Stimulated activated CD4-positive, alpha-beta T cell treated with anti-CD3 and anti-CD28 coated beads, Interleukin-2, amount 100 ng/mL, for 48 hours (primary cell): ENCODE measurements at places on chromosomes 1 and 21.

DNA sequence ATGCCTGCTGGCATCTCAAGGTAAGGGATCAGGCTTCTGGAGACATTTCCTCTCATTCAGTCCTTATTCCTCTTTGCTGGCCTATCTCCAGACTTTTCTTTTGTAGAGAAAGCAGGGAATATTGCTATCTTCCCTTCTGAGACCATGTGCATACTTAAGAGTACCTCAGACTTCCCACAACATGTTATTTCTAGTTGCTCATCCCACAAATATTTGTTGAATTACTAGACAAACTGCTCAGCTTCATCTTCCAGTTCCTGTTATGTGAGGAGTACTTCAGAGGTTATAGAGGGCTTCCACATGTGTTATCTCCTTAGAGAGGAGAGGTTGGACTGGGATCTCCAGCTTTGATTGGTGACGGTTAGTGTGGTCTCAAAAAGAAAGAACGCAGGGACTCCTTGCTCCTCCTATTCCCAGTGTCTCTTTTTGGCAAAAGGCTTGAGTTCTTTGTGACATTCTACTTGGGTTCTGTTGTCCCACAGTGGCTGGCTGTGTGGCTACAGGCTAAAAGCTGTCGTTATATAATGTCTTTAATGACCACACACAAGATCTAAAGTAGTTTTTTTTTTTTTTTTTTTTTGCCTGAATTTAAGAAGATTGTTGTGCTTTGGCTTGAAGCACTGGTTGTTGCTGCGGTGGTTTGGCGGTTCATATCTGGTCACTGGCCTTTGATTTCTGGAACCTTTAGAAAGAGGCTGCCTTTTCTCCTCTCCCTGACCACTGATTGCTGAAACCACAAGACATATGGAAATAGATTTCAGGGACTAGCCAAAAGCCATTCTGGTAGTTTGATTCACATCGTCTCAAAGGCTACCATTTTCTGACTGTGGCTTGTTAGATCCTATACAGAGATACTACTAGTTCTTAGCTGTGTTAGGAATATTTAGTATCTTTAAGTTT lies 78.7 kb downstream of the FGGY start:
- no peak for DNase-seq

GRCh38 chr1:218339267-218339831 lies 5.8 kb upstream of the TGFB2 start:
- no peak for DNase-seq

DNA sequence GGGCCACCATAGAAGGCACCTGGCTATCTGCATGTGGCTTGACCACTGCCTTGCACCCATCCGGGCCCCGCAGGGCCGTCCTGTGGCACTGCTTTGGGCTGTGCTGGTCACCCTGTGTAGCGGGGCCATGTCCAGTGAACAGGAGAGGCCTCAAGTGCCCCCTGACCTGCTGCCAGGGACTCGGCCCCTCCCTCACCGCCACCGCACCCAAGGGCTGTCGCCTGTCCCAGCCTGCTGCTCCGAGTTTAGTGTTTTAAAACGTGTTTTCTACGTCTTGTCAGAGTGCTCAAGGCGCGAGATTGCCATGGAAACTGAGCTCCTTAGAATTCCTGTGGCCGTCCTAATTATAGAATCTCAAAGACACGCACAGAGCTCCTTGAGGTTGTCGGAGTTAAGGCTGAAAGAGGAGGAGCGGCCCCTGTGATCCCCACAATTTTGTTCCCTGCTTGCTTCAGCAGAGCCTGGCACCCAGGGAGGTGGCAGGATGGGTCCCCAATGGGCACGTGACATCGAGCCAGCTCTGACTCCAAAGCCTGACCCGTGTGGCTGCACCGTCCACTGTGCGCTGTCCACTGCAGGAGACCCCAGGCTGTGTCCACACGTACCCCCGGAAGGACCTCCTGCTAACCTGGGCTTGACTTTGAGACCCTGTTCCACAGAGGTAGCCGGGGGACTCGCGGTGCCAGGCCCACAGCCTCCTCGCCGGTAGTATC lies 66.2 kb downstream of the FAAP20 start:
- no peak for DNase-seq

- DNase-seq, result no peak
Observed at GRCh38 chr1:24965571-24965930, 35.5 kb upstream of the RUNX3 start.

DNA sequence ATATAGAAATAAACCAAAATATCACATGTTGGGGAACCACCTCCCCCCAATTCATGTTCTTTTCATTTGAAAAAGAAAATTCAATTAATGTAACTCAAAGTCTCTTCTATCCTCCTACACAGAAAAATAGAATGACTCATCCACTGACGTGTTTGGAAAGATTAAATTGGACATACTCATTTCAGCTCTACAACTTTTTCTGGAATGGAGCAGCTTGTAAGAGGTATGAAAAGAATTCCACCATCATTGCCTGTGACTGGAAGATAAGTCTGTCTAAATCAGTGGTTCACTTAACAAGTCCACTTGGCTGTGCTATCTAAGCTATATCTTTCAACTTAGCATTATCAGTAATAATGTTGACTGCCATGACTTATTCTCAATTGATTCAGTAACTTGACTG lies 702.3 kb downstream of the BRINP3 start:
- DNase-seq, result no peak

DNA sequence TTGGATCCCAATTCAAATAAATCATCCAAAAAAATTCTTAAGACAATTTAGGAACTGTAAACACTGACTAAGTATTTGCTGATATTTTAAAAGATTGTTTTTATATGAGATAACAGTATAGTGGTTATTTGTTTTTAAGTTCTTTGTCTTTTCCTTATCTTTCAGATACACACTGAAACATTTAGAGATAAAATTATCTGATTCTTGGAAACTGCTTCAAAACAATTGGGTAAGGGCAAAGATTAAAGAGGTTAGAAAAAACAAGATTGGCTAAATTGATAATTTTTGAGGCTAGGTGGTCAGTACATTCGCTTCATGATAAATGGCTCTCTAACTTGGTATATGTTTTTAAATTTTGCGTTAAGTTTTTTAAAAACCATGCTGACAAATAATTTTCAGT lies 117.3 kb downstream of the PSMG1 start:
- no peak for DNase-seq

DNA sequence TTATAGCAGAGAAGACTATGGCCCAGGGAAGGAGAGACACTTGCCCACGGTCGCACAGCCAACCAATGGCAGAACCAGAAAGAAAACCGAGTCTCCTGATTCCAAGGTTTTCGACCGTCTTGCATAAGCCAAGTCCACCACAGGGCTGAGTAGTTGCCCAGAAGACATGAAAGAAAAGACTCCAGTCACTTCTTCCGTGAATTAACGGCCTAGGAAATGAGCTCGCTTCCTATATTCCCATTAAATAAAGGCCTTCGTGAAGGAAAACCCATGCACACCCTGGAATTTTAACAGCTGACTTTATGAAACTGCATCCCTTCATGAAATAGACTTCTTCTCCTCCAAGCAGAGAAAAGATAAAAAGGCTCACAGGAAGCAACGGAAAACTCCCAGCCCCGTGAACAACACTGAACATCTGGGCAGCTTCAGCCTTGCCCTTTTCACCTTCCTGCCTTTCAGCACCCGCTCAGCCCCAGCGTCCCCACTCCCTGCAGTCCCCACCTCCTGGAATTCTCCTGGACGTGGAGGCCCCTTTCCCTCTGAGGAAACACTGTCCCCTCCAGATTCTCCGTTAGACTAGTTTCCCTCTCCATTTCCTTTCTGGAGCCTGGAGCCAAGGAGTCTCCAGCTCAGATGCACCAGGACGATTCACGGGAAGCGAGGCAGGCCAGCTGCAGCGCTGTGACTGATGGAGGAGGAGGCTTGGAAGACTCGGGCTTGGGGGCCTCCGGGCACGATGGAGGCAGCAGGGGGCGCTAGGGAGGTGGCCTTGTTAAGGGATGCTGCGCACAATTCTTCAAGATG lies 2.7 kb upstream of the MYOC start:
- DNase-seq, result peak; percentile 84

DNA sequence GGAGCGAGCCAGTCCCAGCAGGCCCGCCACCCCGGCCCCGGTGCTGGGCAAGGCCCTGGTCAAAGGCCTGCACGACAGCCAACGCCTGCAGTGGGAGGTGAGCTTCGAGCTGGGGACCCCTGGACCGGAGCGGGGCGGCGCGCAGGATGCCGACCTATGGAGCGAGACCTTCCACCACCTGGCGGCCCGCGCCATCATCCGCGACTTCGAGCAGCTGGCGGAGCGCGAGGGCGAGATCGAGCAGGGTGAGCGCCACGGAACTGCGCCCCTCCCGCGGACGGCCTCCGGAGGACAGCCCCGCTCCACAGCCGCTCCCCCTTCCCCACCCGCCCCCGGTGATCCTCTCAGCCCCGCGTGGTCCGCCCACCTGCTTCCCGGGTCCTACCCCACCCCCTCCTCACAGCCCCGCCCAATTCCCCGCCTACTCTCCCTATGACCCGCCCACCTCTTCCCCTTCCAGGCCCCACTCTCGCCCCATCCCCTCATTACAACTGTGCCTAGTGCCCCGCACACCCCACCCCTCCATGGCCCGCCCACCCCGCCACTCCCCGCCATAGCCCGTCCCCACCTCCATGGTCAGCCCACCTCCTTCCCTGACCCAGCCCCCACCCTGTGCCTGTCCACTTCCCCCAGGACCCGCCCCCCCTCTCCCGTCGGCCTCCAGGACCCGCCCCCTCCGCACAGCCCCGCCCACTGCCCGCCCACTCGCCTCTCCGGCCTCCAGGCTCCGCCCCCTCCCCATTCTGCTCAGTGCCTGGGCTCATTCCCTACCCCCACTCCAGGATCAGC lies 52.7 kb downstream of the VWA5B1 start:
- DNase-seq, result peak; percentile 43

DNA sequence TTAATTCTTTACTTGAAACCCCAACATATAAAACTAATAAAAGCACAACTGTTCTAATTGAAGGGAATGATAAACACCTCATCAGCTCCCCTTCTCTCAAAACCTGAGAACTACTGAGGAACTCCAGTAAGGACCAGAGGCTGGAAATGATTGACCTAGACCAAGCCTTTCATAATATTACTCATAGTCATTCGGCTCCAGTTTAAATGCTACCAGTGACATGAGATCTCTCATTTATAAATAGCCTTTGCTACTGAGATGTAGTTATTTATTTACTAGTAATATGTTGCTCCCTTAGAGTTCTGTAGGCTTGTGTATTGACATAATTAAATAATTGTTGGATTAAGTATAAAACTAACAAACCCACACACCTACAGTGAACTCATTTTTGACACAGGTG lies 209.8 kb upstream of the PRMT6 start:
- no peak for DNase-seq

- DNase-seq, result no peak
Observed at GRCh38 chr1:23456226-23456625, 27.8 kb downstream of the ASAP3 start.

DNA sequence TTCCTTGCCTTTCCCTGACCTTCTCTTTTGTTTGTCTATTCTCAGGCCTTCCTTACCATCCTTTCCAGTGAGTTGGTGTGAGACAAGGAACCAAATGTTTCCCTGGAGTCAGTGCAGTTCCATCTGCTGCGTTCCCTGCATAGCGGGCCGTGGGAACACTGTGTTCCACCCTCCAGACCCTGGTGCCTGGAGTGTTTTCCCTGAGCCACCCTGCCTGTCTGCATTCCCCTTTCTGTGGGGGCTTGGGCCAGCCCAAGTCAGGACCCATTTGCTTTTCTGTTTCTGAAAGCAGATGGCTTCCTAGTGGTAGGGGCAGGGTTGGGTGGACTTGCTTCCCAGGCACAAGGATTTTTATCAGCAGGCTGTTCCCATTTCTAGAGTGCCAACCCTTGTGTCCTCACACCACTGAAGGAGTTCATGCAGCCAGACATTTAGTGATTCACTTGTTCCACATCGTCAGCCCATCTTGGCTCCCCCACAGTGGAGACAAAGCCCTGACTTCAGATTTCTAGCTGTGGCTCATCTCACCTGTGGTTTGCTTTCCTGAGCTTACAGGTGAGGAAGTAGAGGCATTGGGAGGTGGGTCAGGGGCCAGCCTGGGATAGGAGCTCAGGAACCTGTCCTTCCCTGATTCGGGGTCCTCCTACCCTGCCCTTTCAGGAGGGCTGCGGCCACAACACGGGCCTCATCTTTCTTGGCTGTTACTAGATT lies 14.1 kb upstream of the MYOG start:
- no peak for DNase-seq

- DNase-seq, result no peak
Observed at GRCh38 chr1:42037161-42037560, 116.0 kb upstream of the GUCA2B start.

DNA sequence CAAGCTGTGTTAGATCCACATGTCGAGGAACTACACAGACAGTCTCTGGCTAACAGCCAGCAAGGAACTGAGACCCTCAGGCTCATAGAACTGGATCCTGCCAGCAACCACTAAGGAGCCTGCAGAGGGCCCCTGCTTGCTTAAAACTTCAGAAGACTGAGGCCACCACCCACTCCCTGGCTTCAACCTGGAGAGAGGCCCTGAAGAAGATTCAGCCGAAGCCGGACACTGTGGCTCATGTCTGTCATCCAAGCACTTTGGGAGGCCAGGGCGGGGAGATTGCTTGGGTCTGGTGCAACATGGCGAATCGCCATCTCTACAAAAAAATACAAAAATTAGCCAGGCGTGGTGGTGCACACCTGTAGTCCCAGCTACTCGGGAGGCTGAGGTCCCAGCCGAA lies 92.6 kb upstream of the TMPRSS2 start:
- DNase-seq, result no peak

DNA sequence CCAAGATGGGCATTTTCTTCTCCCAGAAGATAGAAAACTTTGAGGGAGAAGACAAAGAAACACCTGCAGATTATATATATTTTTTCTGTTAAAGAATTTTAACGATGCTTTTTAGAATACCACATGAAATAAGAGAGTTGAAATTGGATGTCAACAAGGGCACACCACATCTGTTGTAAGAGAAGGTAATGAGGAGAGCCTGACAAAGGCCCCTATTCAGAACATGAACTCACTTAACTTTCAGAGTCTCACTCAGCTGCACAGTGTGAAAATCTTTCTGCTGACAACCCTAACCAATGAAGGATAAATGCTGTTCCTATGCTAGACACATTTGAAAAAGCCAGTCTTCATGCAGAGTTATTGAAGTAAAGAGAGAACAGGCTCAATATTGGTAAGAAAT lies 7.3 kb downstream of the KRTAP22-2 start:
- no peak for DNase-seq

DNA sequence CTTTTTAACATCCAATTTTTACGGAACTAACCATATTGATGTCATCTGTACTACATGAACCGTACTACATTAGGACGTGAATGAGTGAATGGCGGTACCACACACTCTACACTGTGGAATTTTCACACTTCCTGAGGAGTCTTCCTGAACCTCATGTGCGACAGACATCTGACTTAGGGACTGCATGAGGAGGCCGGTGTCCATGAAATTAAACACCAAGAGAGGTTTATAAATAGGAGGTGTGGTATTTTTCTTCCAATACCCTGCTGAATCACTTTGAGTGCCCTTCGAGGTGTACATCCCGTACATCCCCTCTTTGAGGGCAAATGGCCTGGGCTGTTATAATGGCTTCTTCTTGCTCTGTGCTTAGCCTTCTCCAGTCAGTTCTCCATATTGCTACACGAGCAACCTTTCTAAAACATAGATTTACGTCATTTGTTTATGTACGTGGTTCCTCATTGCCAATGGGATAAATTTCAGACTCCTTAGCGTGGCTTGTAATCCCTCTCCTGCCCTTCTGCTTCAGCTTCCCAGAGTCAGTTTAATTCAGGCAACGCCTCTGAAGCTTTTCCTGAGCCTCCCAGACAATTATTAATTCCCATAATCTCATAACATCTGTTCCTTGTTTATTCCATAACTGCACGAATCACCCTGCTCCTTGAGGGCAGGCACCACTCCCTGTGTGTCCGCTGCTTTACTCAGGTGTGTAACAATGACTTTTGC lies 9.4 kb downstream of the ST3GAL3 start:
- DNase-seq, result no peak
